ENCODE measurements at places on chromosomes 5 and 9.
A peak's percentile ranks its signal among the peaks of the same experiment; 100 is the strongest.

DNA sequence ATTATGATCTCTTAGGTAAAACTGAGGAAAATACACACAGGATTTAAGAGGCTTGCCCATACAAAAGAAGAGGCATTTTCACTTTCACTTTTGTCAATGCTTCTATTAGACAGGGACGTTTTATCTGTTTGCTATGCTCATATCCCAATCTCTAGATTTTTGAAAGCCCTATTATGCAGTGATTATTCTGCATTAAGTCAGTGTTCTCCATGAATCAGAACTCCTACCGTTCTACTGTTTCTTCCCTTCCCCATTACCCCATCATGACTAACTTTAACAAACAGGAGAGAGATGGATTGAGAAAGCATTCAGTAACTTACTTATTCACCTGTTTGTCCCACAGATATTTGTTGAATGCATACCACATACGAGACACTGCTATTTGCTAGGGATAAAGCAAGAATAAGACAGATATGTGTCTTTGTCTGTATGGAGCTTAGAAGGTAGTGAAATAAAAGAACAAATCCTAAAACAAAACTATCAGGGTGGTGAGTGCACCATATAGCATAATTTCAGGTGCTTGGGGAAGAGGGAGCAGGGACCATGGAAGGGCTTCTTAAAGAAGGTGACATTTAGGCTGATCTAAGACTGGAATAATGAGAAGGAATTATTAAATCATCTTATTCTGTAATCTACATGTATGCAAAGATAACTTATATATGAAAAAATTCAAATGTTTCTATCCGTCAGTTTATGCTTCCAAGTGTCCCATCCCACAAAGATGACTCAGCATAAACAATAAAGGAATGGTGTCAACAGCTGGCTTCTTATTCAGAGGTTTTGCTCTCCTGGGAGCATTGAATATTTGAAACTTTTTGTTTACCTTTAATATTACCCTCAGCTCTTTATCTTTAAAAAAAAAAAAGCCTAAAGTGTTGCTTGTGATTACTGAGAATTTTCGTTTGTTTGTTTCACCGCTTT is 328.1 kb downstream of the HINT1 start:
- peak; percentile 2 for DNase-seq

DNA sequence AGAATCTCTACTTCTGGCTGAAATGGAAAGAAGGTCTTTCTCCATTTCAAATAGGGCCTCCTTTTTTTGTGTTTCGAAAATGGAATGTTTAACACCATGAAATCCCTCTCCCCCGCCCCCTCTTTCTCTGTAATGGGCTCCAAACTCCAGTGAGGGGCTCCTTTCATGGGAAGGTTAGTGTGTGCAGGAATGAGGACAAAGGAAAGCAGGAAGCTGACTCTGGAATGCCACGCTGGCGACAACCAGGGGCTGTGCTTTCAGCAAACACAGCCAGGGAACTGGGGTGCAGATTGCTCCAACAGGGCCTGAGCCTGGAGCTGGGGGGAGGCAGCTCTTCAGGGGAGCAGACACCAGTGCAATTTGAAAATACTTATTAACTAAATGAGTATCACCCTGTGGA is 82.8 kb downstream of the CRB2 start:
- DNase-seq, result no peak

DNA sequence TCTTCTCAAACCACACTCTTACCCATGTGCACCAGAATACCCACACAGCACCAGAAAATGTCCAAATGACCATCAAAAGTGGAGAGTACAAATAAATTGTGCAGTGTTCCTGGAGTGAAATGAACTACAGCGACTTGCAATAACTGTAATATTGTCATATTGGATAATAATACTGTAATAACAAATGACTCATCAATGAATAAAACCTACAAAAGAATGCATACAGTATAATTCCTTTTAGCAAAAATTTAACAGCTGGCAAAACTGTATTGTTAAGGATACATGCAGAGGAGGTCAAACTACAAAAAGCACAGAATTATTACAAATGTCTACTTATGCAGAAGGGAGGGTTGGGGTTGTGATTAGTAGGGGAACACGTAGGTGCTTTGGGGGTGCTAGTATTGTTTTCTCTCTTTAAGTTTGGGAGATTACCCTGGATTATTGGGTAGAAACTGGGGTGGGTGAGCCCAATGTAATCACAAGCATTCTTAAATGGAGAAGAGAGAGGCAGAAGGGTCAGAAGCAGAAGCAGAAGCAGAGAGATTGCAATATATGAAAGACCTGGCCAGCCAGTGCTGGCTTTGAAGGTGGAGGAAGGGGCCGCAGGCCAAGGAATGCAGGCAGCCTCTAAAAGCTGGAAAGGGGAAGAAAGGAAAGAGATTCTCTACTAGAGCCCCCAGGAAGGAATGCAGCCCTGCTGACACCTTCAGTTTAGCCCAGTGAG is 21.8 kb downstream of the IRF1 start:
- no peak for DNase-seq

DNA sequence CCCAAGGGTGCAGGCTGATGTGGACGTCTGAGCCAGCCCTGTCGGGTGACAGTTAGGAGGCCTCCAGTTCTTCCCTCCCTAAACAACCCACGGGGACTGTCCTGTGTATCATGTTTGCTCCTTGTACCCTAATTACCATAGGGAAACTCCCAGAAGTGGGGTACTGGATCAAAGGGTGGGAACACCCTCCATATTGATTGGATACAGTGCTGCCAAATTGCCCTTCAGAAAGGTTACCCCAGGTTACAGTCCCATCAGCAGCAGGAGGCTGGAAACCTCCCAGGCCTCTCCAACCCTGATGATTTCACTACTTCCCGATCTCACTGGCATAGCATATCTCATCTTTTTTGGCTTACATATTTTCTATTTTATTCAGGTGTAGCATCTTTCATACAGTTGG is 22.0 kb downstream of the UBE2QL1 start:
- DNase-seq, result no peak

- no peak for DNase-seq
These were observed 387.1 kb downstream of the ZSWIM6 start for GRCh38 chr5:61719124-61719523.

- no peak for DNase-seq
These were observed 14.0 kb upstream of the CFAP95 start for GRCh38 chr9:69806627-69807026.

DNA sequence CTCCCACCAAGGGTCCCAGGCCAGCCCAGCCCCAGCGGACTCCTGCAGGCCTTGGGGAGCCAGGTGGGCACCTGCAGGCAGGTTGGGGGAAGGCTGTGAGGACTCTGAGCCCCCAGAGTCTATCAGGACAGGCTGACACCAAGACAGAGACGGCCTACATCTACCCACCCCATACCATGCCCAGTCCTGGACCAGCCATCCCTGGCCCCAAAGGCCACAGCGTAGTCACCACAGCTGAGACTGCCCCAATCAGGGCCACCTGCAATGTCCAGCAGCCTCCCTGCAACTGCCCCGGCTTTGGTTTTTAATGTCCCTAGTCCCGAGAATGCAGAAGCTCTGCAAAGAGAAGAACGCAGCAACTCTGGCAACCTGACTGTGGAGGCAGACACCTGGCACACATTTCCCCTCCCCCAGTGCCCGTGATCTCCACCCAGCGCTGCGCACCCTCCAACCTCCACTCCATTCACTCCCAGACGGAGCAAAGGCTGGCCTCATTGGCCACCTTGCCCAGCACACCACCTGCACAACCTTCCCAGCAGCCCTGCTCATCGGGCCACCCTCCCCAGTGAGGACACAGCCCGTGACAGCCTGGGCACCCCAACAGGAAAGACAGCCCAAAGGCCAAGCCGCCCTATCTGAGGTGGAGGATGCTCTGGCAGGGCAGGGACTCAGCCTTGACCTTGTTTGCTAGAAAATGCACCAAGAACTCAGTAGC is 14.9 kb downstream of the ADAMTS2 start:
- DNase-seq, result no peak

- no peak for DNase-seq
These were observed 163.5 kb upstream of the ADRA1B start for GRCh38 chr5:159752622-159753275.

DNA sequence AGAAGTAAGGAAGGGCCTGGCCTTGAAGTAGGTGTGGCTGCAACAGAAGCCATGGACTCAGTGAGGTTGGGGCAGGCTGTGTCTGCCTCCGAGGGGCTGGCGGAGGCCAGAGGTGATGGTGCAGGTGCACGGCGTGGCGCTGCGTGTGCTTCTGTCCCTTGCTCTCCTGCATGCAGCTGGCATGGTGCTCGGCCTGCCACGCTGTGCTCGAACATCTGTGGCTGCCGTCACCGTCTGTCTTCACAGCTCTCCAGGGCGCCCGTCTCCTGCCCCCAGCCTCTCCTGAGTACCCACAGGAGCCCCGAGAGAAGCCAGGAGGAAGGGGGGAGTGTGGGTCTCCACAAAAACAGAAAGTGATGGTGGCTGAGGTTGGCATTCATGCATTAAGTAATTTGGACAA is 193.7 kb downstream of the CACNA1B start:
- DNase-seq, result no peak

DNA sequence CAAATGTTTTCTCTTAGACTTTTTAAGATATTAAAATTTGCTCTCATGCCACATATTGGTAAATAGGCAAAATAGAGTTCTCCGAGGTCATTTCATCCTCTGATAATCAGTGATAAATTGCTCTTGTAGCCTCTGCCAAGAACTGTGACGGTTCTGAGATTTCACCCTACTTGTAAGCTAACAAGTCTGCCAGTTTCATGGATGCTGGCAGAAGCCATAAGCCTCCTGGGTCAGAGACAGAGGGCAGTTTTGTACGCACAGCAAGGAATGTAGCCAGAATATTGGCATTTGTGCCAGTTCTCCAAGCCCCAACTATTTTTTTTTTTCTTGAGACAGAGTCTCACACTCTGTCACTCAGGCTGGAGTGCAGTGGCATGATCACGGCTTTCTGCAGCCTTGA is 945.0 kb upstream of the WWC1 start:
- DNase-seq, result no peak

DNA sequence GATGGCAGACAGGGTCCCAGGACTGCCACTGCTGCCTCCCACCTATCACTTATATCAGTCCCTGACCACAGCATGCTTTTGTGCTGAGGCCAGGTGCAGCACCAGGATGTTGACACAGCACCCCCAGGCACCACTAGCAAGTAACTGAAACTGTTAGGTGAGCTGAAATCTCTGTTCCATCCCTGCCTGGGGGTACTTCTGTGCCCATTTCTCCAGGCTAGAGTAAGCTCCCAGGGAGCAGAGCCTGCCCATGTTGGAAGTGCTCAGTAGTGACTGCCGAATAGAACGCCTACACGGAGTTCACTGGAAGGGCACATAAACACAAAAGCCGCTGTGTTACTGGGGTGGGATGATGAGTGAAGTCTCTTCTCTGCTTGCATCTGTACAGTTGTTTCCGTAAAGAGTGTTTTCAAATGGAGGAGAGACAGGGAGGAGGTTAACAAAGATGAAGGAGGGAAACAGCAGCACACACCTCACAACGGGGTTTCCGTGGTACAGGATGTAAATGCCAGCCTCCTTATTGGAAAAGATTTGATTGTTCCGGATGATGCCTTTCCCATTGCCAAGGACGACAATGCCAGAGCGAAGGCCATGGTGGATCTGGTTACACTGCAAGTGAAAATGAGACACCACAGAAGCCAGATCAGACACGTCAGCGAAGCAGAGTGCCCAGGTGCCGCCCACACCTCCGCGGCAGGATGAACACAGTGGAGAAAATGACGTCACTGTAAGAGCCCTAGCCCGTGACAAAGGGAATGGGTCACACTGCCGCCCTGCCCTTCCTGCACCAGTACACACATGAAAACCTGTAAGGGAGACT is 43.1 kb downstream of the POLR1E start:
- DNase-seq, result no peak

Measured in skin of body (tissue), 3 donors.